Activated T-cell treated with anti-CD3 and anti-CD28 coated beads, Interleukin-2, amount 50 U/mL, for 24 hours (primary cell): ENCODE measurements at places on chromosomes 1 and 21.
A peak's percentile ranks its signal among the peaks of the same experiment; 100 is the strongest.

DNA sequence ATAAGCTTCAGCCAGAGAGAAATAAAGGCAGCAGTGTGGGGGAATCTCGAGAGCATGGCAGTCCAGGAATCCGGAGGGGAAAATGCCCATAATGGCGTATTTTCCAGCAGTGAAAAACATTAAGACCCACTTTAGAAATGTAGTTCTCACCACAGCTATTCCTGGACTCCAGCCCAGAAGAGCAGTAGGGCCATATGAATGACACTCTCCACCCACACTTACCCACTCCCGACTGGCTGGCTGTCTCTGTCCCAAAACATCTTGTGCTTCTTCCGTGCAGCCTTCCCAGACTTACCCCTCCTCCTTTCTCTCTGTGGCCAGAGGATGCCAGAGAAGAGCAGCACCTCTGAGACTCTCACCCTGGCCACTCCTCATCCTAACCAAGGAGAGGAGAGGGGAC, 56.4 kb downstream of the TRABD2B start:
- DNase-seq, result no peak

DNA sequence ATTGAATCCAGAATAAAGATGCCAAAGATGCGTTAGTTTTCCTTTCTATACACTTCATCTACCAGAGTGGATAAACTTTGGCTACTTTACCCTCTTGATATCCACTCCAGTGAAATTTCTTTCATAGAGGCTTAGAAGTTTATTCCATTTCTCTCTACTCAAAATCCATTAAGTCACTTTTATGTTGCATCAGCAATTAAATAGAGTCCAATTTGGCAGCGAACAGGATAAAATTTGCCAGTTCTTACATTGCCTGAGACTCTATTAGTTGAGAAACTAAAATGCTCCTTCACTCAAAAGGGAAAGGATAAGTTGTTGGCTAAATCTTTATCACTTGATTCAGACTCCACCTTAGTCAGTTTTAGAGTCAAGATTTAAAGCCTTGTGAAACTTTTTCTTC, 57.9 kb downstream of the ACBD6 start:
- DNase-seq, result no peak

DNA sequence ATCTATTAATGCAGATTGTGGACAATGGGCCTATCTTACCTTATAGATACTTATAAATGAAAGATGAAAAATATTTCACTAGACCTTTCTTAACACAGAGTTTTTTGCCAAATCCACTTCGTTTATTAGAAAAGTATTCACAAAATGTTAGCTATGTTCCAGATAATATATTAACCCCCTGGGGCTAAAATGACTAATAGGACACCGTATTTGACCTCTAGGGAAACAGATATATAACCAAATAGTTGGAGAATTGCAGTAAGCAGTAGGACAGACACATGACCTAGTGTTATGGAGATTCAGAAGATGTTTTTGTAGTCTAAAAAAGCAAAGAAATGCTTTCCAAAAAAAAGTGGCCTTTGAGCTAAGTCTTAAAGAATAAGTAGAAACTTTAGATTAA, 106.9 kb downstream of the SEC16B start:
- DNase-seq, result no peak

DNA sequence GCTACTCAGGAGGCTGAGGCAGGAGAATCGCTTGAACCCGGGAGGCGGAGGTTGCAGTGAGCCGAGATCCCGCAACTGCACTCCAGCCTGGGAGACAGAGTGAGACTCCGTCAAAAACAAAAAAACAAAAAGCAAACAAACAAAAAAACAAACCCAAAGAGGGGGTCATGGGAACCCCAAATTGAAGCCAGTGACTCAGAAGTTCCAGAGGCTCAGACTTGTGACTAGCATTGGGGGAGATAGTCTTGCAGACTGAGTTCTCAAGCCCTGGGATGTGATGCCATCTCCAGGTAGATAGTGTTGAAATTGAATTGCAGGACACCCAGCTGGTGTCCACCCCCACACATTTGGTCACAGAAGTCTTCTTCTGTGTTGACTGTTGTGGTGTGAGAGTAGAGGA, 24.9 kb upstream of the ENO1 start:
- DNase-seq, result no peak

DNA sequence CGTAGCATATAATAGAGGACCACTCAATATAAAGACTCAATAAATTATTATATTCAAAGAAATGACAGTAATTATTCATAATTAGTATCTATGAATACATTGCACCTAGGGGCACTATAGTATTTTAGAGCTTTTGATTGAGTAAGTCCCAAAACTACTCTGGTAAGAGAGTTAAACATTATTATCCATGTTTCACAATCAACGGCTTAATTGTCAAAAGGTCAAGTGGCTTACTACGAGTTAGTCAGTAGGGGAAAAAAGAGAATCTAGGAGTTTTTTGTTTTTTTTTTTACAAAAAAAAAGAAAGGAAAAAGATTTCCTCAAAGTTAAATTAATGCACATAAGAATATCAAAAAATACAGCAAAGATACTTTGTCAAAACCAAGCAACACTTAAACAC, 20.4 kb upstream of the LAMC1 start:
- DNase-seq, result no peak

DNA sequence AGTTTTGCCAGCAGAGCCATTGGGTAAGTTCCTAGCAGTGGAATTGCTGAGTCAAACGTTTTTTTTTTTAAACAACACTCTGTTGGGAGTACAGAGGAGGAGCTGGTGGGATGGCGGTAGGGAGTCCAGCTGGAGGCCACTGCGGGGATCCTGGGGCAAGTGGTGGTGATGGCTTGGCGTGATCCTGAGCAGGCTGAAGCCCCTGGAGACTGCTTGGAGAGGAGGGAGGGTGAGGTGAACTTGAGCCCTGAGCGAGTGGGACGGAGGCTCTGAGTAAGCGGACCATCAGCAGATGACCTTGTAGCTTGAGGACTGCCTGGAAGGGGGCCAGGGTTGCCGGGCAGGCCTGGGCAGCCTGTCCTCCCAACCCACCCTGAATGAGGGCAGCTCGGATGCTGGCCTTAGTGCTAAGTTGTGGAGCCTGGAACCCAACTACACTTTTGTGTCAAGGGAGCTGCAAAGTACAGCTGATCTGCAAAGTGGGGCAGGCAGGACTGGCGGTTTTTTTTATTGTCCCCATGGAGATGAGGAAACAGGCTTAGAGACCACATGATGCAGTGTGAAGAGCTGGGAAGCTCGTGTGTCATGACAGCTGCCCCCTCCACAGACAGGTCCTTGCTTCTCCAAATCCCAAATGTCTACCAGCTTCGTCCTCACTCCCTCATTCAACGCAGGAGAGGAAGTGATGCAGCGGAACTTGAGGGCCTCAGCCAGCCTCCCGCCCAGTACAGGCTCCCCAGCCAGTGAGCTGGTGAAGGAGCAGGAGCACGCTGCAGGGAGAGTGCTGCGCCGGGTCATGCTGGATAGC, 20.2 kb downstream of the MRPL37 start:
- DNase-seq, result no peak

DNA sequence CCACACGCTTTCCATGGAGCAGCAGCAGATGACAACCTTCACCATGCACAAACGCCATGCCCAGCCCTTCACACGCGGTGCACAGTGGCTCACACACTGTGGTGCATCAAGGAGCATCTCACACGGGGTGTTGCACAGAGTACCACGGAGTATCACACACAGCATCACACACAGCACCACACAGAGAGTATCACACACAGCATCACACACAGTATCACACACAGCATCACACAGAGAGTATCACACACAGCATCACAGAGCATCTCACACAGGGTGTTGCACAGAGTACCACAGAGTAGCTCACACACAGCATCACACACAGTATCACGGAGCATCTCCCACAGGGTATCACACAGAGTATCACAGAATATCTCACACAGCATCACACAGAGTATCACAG, 122.2 kb upstream of the RAB4A start:
- DNase-seq, result no peak

DNA sequence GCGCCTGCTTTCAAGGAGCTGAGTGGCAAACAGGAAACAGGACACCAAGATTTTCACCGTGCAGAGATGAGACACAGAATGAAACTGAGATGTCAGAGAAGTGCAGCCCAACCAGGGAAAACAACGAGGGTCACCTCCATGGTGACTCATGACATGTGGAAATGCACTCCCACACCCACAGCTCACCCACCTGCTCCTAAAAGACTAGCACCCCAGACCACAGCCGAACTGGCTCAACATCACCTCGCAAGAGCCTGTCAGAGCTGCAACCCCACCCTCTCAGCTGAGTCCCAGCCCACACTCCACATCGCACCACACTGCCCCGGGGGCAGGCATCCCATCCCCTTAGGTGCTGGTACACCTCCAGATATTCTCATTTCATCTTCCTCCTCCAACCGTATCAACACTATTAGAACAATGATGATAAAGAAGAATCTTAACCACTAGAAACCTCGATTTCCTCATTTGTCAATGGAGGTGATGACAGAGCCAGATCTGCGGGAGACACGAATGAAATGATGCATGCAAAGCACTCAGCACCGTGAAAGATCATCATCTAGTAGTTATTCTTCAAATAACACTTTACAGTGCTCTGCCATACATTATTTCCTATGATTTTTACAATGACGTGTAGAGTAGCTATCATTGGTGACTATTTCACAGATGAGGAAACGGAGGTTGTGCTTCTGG, 103.2 kb downstream of the DMRTB1 start:
- DNase-seq, result peak; percentile 49

DNA sequence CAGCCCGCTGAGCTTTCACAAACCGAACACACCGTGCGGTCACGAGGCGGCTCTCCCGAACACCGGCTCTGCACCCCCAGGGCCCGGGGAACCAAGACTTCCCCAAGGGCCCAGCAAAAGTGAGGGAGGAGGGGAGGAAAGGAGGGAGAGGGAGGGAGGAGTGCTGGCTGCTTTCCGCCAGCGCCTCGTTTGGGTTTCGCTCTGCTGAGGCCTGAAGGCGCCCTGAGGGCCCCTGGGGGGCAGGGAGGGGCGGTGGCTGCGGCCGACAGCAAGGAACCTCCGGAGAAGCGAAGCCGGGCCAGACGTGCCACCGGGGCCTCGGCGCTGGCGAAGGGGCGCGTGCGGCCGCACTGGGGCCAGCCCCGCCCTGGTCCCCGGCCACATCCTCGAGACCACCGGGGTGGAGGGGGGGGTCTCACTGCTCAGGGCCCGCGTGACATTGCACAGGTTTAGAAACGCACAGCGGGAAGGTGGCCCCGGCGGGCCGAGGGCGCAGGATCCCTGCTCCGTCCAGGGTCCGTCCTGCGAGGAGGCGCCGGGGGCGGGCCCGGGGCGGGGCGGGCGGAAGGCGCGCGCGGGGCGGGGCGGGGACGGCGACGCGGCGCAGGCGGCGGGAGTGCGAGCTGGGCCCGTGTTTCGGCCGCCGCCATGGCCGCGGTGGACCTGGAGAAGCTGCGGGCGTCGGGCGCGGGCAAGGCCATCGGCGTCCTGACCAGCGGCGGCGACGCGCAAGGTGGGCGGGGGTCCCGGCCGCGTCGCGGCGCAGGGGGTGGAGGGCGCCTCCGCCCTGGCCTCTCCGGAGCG, at the start of gene PFKL:
Gene PFKL, plus strand, starts transcription at position 596 of the 804 bp plus-strand sequence. Its CDS starts 53 bp downstream, at position 649.
- DNase-seq, result peak; percentile 80

GRCh38 chr1:17030206-17030605, 18.5 kb upstream of the ATP13A2 start:
- no peak for DNase-seq

- no peak for DNase-seq
Measured at GRCh38 chr1:24586970-24587820, 31.3 kb downstream of the NCMAP start.

DNA sequence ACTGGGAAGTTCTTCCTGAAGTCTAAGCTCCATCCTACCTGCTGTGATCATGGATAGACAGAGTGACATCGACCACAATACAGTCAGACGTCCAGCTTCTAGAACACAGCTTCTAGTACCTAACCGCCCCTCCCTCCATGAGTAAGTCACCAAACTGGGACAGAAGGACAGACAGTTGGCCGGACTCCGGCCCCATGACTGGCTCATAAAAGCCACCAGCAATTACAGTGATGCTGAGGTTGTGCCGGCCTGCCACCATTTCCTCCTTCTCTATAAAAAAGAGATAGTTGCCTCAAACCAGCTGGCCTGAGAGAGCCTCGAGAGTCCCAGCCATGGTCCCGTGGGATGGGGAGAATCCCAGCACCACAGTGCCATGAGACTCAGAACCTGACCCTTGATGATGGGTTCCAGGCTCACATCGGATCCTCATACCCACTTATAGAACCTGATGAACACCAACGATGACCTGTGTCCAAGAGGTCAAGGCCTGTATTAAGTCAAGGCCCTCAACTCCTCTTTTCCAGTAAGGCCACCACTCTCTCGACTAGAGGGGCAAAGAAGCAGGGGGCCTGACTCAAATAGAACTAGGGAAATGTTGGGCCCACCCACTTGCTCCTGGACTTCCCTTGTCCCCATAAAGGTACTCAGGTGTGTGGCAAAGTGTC, 3.4 kb downstream of the MEF2D start:
- no peak for DNase-seq

DNA sequence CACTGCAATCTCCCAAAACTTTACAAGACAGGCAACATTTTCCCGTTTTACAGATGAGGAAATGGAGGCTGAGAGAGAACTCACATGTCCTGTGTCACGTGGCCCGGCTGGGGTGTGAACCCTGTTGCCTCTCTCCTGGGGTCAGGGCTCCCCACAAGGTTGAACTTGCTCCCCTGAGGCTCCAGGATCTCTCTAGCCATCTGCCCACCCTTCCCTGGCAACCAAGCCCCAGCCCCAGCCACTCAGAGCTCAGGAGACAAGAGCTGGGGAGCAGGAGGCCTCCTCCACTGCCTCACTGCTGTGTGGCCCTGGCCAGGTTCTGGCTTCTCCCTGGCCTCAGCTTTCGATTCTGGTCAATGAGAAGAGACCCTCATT, 11.8 kb downstream of the LAPTM5 start:
- no peak for DNase-seq

GRCh38 chr1:54391450-54392209, 14.6 kb downstream of the SSBP3 start:
- no peak for DNase-seq

DNA sequence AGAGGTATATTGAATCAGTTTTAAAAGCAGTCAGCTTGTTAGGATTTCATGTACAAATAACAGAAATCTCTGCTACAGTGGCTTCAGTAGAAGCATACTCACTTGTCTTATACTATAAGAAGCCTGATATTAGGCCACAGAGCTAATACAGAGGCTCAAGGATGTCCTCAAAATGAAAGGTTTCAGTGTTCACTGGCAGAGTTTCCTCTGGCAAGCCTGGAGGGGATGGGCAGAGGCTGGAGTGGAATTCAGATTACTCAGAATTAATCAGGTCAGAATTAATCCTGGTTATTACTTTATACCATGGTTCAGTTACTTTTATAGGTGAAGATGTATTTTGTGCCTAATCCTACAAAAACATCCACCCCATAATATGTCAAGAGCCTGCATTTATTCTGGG, 520.5 kb downstream of the USP25 start:
- DNase-seq, result no peak

DNA sequence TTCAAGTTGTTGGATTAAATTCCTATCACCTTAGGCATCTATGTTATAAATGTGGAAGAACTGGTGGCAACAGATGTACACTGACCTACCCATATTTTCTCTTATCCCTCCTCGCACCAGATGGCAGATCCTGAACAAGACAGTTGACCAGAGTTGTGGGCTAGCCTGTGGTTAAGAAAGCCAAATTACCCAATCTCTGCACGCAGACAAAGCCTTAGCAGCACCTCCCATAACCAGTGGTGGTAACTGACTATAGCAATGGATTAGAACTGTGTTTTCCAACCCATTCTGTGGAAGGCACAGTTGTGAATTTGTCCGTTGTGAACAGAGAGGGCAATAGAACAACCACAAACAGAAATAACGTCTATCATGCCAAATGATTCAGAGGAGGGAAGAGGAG, 20.6 kb downstream of the ABCB10 start:
- DNase-seq, result no peak
